ENCODE measurements at places on chromosomes 5 and 9.

GRCh38 chr9:99822806-99823591 is 1.3 kb downstream of the NR4A3 start:
- DNase-seq: no peak

- DNase-seq: no peak
Measured at GRCh38 chr5:124641154-124641792, 105.2 kb downstream of the ZNF608 start.

GRCh38 chr5:149693482-149693881 is 36.6 kb upstream of the PPARGC1B start:
- DNase-seq: no peak

DNA sequence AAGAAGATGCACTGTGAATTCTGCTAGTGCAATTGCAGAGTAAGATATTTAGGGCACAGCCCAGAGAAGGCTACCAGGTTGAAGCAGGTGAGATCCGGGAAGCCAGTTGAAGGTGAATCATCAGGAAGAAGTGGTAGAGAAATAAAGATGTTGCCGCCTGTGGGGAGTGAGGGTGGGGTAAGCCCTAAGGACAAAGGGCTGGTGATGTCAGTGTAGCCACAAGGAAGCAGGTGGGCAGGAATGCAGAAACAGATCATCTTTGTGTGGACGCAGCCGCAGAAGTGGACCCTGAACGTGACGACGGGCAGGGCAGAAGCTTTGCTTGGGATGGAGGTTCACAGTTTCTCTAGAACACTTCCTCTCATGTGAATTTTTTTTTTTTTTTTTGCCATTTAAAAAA is 164.2 kb downstream of the ACTL7B start:
- DNase-seq: no peak

DNA sequence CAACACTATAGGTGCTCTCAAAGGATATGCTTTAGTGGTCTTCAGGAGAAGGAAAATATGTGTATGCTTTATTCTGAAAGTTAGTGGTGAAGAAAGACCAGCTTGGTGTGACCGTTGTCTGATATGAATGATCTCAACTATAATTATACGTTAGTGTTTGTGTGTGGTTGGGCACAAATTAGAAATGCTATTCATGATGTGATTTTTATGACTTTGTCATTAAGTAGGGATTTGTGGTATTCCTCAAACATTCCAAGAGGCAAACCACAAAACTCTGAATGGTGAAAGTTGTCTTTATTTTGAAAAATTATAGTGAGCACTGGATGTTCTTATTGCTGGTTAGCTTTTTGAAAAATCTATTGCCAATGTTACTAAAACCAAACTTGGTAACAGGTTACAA is 6.2 kb upstream of the F2R start:
- DNase-seq: no peak

GRCh38 chr5:102916109-102916508 is 161.0 kb downstream of the PAM start:
- DNase-seq: no peak

DNA sequence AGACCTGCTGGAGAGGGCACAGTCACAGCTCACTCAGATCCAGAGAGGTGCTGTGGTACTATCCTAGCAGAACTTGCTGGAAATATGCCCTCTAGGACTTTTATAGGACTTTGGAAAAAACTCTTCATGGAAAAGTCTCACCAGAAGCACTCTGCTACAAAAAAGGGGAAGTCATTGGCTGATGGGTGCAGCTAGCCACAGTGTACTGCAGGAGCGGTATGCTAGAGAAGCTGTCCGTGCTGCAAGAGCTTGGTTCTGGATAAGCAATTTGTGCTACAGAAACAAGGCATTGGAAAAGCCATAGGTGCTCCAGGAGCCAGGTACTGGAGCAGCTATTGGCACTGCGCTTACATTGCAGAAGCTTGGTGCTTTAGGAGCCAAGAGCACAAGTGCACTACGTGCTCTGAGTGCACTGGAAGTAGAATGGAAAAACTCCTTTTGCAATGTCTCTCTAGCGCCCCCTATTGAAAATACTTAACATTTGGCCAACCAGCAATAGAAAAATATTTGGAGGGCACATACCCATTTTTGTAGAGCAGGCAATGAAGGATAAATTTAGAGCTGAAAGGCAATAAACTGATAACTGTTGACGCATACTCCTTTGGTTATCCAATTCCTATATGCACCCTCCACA is 83.4 kb downstream of the MEGF10 start:
- no peak for DNase-seq

- DNase-seq: no peak
Measured at GRCh38 chr5:178460598-178460997, 129.6 kb downstream of the COL23A1 start.

DNA sequence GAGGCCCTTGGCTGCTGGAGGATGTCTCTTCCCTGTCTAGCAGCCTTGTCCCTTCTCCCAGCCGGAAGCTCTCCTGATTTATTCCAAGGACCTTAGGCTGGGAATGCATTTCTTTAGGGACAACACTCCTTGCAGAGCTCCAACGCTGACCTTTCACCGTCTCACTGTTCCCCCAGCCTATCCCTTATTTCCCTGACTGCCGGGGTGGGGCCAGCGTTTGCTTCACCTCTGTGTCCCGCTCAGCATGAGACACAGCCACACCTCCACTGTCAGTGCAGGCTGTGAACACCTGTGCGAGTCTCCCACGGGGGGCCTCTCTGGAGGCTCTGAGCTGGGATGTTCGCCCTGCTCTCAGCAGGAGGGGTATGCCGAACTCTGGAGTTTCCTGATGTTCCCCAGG is 106.2 kb upstream of the FCN2 start:
- DNase-seq: no peak

DNA sequence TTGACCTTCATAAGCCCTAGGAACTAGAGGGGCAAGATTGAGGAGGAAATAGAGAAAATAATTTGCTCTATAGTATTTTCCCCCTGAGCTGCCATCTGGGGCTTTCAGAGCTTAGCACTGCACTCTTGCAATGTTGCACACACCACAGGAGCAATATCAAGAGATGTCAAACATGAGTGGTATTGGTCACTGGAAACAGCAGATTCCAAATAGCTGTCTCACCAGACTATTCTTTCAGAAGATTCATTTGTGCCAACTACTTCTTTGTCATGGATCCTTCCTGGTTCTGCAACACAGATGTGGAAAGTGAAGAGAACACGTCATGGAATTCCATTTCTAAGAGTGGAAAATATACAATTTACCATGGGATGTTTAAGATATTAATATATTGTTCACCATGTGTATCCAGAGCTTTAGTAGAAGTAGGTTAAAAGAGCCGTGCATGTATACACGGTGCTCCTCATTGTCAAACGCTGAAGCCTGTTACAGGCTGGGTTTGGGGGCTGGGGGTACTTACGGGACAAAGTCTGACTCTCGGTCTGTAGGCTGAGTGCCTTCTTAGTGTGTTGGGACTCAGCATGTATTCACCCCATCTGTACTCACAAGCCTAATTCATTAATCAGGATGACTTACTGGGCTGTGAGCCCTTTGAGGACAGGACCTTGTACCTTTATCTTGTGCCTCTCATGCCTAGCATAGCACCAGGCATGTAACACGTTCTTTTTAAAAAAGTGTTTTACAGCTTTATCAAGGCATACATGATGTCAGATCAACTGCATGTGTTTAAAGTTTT is 31.4 kb upstream of the GDNF start:
- DNase-seq: no peak

DNA sequence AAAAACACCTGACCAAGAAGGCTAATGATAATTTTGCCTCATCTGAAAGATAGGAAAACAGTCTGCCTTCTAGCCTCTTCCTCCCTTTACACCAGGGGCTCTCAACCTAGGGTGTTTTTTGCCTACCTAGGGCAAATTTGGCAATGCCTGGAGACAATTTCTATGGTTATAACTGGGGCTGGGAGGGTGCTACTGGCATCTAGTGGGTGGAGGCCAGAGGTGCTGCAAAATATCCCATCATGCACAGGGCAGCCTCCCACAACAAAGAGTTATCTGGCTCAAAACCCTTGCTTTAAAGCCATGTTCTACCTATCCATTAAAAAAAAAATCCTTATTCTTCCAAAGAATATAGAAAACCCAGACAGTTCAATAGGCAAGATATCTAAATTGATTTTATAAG is 45.0 kb upstream of the NR3C1 start:
- DNase-seq: no peak

- DNase-seq: no peak
Measured at GRCh38 chr5:79546782-79547428, 33.0 kb upstream of the HOMER1 start.

DNA sequence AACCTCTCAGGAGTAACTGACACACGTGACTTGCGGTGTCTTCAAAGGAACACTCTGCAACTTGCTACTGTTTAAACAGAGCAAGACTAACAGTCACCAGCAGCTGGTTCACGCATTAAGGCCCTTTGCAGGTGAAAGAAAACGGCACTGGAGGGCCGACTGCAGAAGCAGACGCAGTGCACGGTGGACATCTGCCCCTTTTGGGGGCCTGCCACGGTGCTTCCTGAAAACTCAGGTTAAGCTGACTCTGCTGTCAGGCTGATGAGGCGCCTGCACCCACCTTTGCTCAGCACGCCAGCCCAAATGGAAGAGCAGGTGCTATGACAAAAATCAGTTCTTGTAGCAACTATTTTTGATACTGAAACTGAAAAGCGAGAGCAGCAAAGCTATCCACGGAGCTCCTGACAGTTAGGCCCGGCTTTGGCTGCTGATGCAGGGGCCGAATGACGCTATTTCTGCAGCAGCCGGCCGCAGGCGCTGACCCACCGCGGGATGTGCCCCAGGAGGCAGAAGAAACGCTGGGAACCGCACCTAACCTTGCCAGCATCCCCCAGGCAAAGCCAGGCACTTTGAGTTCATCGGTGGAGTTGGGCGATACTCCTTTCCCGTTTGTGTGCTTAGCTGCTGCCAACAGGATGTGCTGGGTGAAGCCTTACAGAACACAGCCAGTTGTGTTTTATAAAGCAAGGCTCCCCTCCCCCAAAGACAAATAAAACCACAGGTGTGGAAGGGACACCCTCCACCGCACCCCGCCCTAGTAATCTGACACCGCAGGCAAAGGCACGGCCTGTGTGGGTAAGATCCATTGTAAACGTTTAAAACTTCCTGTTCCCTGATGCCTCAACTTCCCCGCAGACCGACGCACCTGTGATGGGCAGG is 21.1 kb upstream of the TERT start:
- DNase-seq: no peak

- no peak for DNase-seq
Measured at GRCh38 chr5:26237489-26237888, 800.9 kb downstream of the CDH9 start.

GRCh38 chr5:39495227-39495626 is 70.4 kb upstream of the DAB2 start:
- no peak for DNase-seq

DNA sequence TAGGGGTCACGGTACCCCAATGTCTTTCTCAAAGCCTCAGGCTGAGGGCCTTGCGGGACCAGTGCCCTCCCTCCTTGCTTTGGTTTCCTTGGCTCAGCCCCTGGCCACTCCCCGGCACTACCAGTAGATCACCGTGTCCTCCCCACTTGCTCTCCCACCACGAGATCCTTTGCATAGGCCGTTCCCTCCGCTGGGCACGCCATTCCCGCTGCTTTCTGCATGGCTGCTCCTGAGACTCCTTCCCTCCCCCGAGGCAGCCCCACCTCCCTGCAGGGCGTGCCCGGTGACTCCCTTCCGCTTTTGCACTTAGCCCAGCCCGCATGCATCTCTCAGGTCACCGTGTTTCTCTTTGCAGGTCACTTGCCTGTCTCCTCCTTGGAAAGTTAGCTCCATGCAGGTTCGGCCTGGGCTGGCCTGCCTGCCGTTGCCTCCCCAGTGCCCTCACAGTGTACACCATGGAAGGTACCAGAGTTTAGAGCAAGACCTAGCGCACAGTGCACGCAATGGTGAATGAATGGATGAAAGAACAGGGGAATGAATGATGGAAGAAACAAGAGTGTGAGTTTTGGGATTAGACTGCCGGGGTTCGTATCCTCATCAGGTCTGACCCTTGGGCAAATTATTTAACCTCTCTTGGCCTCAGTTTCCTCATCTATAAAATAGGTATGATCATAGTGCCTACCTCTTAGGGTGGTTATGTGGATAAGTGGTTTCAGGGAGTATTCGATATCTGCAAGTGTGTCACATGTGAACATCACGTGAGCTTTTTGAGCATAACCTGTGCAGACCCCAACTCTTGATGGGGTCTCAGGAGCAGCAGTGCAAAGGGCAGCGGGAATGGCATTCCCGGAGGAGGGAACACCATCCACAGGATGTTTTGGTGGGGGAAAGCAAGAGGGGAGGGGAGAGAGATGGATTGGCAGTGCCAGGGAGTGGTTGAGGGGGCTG is 214.3 kb downstream of the C9orf50 start:
- no peak for DNase-seq

GRCh38 chr5:149470942-149471341 is 80.3 kb downstream of the CSNK1A1 start:
- DNase-seq: no peak

DNA sequence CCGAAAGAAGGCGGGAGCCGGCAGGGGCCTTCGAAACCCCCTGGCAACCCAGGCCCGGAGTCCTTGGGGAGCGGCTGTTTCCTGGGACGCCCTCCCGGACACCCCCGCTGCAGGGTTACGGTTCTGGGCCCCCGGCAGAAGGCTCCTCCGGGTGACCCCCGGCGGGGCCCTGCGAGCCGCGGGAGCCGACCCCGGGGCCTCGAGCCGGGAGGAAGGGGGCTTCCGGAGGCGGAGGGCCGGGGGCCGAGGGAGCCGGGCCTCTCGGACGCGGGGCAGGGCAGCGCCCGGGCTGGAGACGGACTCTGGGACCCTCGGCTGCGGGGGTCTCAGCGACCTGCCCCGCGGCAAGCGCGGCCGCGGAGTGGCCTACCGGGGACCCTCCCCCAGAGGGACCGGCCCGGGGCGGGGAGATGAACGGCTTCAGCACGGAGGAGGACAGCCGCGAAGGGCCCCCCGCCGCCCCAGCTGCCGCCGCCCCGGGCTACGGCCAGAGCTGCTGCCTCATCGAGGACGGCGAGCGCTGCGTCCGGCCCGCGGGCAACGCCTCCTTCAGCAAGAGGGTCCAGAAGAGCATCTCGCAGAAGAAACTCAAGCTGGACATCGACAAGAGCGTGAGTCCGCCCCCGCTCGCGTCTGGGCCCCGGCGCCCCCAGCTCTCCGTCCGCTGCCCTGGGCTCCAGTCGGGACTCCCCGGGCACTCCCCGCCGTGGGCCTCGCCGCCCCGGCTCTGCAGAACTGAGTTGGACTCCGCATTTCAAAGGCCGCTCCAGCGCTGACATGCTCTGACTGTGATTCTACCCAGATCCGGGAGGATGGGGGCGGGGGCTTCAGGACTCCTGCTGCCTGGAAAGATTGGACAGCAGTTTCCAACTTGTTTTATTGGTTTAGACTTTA is 645 bp downstream of the SAP30L start:
- peak; percentile 26 for DNase-seq

GRCh38 chr9:124764774-124765438 is 6.2 kb downstream of the NR6A1 start:
- DNase-seq: no peak

DNA sequence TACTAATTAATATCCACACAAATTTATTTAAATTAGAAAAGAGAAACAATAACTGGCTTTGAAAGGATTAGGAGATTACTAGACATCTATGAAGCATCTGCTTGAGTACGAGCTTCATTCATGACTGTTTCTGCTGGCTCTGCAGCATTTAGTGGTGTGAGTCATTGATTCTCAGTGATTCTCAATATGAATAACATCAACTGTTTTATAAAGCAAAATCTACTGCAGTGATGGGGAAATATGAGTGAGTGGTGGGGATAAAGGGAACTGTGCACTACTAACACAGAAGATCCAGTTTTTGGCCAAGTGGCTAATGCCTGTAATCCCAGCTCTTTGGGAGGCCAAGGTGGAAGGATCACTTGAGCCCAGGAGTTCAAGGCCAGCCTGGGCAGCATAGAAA is 8.4 kb downstream of the FNBP1 start:
- DNase-seq: no peak

Measured in stimulated activated CD4-positive, alpha-beta T cell treated with anti-CD3 and anti-CD28 coated beads, TNF-alpha, amount 100 ng/mL, for 4 hours (primary cell).